ENCODE measurements at places on chromosomes 16 and 17.

GRCh38 chr16:53600126-53600525, 97.1 kb upstream of the AKTIP start:
- no peak for DNase-seq

GRCh38 chr17:81842725-81843504, 8.1 kb upstream of the PPP1R27 start:
- DNase-seq = no peak

- DNase-seq = no peak
Measured at GRCh38 chr16:47774661-47775060, 313.5 kb downstream of the PHKB start.

- DNase-seq = no peak
Measured at GRCh38 chr17:2980211-2980903, 83.0 kb downstream of the OR1D5 start.

GRCh38 chr17:73291260-73291801, 20.5 kb downstream of the CDC42EP4 start:
- peak; percentile 82 for DNase-seq

DNA sequence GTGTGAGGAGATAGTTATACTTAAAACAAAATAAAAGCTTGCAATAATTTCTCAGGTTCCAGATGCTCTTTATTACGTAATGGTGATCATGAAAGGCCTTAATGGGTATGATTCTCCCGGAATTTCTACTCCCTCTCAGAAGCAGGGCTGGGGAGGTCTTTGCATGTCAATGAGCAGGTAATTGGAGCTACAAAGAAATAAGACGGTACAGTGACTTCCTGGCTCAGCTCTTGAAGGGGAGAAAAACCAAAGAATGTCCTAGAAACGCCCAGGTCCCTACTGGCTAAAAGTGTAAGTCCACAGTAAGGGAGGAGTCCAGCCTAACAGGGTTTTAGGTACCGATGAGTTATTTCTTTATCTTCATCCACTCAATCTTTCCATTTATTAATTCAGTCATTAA, 390.9 kb downstream of the TMEM114 start:
- no peak for DNase-seq

GRCh38 chr17:78979780-78980623, at the start of gene LGALS3BP:
Gene LGALS3BP, minus strand, starts transcription at chr17:78979923. Its CDS starts 2,732 bp downstream, at chr17:78977191.
- peak; percentile 81 for DNase-seq

- DNase-seq = no peak
Measured at GRCh38 chr16:80175011-80175410, 365.8 kb upstream of the DYNLRB2 start.

- DNase-seq = no peak
Measured at GRCh38 chr16:71573387-71574094, 3.4 kb downstream of the TAT start.

Measured in left cardiac atrium (tissue), 4 donors.